ENCODE measurements at places on chromosomes 13 and 19. TPM values are rescaled to one million over a fixed set of nuclear protein-coding genes. Genes with fewer than 3 reads are reported as not detected.

DNA sequence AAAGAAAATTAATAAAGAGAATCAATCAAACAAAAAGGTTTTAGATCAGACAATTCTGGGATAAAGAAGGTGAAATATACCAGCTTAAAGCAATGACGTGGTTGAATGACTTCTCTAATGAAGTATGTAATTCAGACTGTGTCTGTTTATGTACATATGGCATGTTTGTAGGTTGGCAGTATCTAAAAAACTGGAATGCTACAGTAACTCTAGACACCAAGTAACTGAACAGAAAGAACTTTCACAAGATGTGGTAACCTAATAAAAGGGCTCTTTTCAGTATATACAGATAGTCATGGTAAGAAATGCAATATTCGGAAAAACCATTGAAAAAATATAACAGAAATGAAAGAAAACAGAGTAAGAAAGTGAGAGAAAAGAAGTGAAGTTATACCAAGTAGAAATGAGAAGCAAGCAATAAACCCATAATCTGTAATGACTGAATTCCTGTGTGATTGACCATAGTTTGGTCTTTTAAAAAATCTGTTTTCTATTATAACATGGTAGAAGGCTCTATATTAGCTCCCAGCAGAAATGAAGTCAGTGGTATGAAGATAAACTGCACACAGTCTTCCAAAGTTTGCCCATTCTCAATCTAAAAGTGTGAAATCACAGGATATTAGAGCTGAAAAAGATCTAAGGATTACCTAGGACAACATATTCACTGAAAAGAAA, 31.4 kb downstream of the ELF1 start:
- H3K36me3 ChIP-seq, result peaks cover 11% of the 10 kb centered on the region
- peaks cover 73% of the 10 kb centered on the region for H3K4me1 ChIP-seq
- H3K27me3 ChIP-seq, result no peaks in the 10 kb centered on the region
- DNase-seq, result no peak

OR1M1 gene
- total RNA-seq, result not detected

DNA sequence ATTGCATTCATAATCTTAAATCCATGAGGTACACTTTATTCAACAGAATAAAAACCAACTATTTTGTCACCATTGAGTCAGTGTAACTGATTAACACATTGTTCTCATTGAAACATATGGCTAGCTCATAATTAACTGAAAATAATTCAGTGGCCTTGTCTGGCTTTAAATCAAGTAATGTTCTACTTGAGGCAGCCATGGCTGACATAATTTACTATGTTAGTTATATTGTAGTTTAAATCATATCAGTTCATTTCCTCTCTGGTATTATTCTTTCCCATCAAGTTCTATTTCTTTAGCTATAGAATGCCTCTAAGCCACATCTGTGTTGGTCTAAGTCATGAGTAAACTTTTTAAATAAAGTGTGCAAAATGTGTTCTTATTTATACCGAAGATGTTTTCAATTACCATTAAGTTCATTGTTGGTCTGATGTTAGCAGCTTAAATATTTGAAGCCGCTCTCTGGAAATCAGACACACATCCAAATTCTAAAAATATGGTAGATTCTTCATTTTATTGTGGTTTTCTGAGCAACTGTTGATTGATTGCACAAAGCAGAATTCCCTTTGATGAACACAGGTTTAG, 393.7 kb downstream of the GPC6 start:
- H3K4me1 ChIP-seq, result no peaks in the 10 kb centered on the region
- no peaks in the 10 kb centered on the region for H3K36me3 ChIP-seq
- H3K27ac ChIP-seq, result no peak overlapping the region
- peaks cover 13% of the 10 kb centered on the region for H3K27me3 ChIP-seq
- no peak for DNase-seq
- no peak overlapping the region for H3K4me3 ChIP-seq

DNA sequence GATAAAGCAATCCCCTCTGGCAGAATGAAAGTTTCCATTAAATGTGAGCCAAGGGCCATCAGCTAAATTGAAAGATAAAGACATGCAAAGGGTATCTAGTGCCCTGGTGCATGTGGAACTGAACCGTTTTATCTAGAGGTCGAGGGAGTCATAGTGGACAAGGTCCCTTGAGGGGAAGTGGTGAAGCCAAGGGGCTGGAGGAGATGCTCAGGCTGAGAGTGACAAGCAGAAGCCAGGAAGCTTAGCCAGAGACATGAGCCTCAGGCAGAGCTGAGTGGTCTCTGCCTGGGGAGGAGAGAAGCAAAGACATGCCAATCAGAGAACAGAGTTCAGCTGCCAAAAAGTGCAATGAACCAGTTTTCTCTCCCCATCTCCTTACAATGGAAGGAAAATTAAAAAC, 68.1 kb upstream of the SLC10A2 start:
- no peak overlapping the region for H3K27ac ChIP-seq
- no peaks in the 10 kb centered on the region for H3K36me3 ChIP-seq
- H3K27me3 ChIP-seq, result no peaks in the 10 kb centered on the region
- H3K4me1 ChIP-seq, result no peaks in the 10 kb centered on the region
- no peak overlapping the region for H3K4me3 ChIP-seq
- no peak for DNase-seq

KLK12 gene
- not detected for total RNA-seq

ZNF99 gene
- not detected for total RNA-seq

GJB6 gene
- total RNA-seq, result 8.7 TPM

DNA sequence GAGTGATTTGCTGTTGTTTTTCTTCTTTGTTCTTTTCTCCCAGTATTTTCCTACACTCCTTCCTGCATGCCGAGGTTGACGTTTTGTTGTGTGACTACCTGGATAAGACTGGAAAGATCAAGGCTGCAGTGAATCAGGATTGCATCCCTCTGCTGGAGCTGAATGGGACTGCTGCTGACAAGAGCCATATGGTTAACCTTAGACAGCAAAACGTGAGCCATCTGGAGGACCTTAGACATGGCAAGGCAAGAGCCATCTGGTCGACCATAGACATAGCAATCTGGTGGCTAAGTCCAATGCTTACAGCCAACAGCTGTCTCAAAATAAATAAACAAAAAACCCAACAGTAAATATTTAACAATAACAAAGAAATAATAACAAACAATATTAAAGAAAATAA, 42.6 kb upstream of the ZNF91 start:
- no peaks in the 10 kb centered on the region for H3K27me3 ChIP-seq
- H3K27ac ChIP-seq, result no peak overlapping the region
- DNase-seq, result no peak
- no peaks in the 10 kb centered on the region for H3K4me1 ChIP-seq
- peaks cover 12% of the 10 kb centered on the region for H3K36me3 ChIP-seq

RFX1 gene
- total RNA-seq, result 9.9 TPM

- no peak overlapping the region for H3K4me3 ChIP-seq
- no peaks in the 10 kb centered on the region for H3K27me3 ChIP-seq
- peaks cover 1% of the 10 kb centered on the region for H3K4me1 ChIP-seq
- H3K36me3 ChIP-seq, result peaks cover 9% of the 10 kb centered on the region
These were observed 11.5 kb downstream of the UBXN6 start for GRCh38 chr19:4445963-4446703.

DNA sequence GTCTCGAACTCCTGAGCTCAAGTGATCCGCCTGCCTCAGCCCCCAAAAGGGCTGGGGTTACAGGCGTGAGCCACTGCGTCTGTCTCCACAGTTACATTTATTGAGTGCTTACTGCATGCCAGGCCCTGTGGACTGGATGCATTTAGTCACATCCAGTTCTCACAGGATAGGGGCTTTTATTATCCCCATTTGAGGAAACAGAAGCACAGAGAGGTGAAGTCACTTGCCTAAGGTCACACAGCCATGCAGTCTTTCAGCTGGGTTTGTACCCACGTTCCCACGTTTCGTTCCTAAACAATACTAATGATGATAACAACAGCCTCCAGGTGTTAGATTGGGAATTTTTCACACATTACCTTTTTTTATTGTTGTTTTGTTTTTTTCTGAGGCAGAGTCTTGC, 9.1 kb upstream of the EBI3 start:
- H3K36me3 ChIP-seq, result no peaks in the 10 kb centered on the region
- H3K27ac ChIP-seq, result no peak overlapping the region
- H3K4me1 ChIP-seq, result no peaks in the 10 kb centered on the region
- H3K4me3 ChIP-seq, result no peak overlapping the region
- no peak for DNase-seq
- H3K27me3 ChIP-seq, result no peaks in the 10 kb centered on the region

DNA sequence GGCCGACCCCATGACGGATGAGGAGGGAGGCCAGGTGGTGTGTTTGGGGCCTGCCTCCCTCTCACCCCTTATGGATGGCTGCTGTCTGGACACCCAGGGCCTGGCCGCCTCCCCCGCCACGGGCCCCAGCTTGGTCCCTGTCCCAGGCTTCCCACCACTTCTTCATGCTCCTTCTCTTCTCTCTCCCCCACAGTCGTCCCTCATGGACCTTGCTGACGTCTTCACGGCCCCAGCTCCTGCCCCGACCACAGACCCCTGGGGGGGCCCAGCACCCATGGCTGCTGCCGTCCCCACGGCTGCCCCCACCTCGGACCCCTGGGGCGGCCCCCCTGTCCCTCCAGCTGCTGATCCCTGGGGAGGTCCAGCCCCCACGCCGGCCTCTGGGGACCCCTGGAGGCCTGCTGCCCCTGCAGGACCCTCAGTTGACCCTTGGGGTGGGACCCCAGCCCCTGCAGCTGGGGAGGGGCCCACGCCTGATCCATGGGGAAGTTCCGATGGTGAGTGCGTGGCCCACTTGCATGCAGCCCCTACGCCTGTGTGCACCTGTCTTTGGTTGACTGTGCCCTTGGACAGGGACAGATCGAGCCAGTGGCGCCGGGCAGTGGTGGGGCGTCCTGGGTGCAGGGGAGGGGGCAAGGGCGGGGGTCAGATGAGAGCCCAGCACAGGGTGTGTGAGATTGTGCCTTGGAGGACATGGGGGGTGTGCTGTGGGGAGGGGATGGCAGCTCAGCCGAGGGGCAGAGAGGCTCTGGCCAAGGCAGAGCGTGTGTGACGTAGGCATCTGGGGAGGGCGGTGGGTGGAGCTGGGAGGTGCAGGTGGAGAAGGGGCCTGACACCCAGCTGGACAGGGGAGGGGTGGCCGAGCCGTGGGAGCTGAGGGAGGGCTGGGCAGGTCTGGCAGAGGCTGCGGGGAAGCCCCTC, 16.8 kb downstream of the EPN1 start:
- no peak for DNase-seq
- H3K27me3 ChIP-seq, result no peaks in the 10 kb centered on the region
- H3K36me3 ChIP-seq, result peaks cover 7% of the 10 kb centered on the region
- peaks cover 2% of the 10 kb centered on the region for H3K4me1 ChIP-seq
- no peak overlapping the region for H3K4me3 ChIP-seq

DNA sequence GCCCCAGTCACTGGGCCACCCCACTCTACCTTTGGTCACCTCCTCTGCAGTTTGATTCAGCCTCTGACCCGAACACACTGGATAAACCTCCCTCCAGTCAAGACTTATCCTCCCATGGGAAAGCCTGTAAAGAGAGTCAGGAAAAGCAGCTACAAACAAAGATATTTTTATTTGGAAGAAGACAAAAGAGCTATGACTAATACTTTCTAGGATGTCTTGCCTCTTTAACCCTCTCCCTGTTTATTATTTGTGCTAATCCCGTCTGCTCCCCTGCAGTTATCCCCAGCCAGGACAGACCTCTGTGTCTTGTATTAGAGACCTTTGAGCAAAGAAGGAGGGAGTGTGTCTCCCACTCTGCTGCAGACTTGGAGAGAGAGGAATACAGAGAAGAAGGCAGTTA, 178.3 kb downstream of the EFNB2 start:
- no peaks in the 10 kb centered on the region for H3K36me3 ChIP-seq
- DNase-seq, result no peak
- no peak overlapping the region for H3K27ac ChIP-seq
- H3K4me3 ChIP-seq, result no peak overlapping the region
- H3K27me3 ChIP-seq, result peaks cover 17% of the 10 kb centered on the region

NMRK2 gene
- total RNA-seq, result not detected

- DNase-seq, result no peak
- no peak overlapping the region for H3K27ac ChIP-seq
- H3K36me3 ChIP-seq, result peaks cover 8% of the 10 kb centered on the region
These were observed 152.8 kb upstream of the PABPC3 start for GRCh38 chr13:24943136-24943535.

CAPN12 gene
- total RNA-seq, result 3.8 TPM

FGF21 gene
- not detected for total RNA-seq

DNA sequence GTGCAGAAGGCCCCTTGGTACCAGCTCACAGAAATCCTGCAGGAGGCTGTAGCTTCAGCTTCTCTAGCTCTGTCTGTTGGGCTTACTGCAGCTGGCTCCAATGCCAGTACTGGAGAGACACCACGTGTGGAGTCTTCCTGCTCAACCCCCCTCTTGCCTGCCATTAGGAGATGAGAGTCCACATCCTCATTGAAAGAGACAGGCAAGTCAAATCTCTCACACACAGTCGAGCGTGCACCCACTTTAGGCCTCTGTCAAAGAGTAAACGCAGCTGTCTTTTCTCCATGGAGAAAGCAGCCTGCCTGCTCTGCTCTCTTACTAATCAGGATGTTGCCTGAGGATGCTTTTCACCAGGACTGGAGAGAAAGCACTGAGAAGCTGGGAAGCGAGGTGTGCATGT, 523.0 kb upstream of the NBEA start:
- H3K27ac ChIP-seq, result no peak overlapping the region
- H3K4me1 ChIP-seq, result no peaks in the 10 kb centered on the region
- no peak for DNase-seq
- no peaks in the 10 kb centered on the region for H3K36me3 ChIP-seq
- no peak overlapping the region for H3K4me3 ChIP-seq

KANK3 gene
- 0.64 TPM for total RNA-seq

GRCh38 chr19:46232029-46232428, 2.5 kb downstream of the IGFL1 start:
- DNase-seq, result no peak
- H3K4me3 ChIP-seq, result no peak overlapping the region
- no peaks in the 10 kb centered on the region for H3K4me1 ChIP-seq
- H3K27ac ChIP-seq, result no peak overlapping the region
- no peaks in the 10 kb centered on the region for H3K36me3 ChIP-seq

GRCh38 chr13:80462567-80462966, 121.6 kb upstream of the SPRY2 start:
- H3K27me3 ChIP-seq, result peaks cover 3% of the 10 kb centered on the region
- no peak overlapping the region for H3K27ac ChIP-seq
- H3K36me3 ChIP-seq, result no peaks in the 10 kb centered on the region
- no peak for DNase-seq
- H3K4me3 ChIP-seq, result no peak overlapping the region

IGFL3 gene
- not detected for total RNA-seq

TSSK6 gene
- total RNA-seq, result 3.0 TPM

DNA sequence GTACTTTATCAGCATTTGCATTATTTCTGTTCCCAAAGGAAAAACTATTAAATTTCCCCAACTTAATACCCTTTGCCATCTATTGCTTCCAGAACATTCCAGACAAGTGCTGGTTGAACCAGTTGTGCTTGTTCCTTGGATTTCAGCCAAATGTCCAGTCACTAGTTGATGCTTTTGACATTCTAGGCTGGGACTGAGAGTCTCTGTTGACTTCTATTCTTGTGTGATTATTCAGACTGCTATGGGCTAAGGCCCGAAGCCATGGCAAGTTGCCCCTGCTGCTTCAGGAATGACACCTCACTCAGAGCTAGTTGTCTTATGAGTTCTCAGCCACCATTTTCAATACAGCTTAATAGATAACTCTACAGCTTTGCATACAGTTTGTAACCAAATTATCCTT, 458.1 kb upstream of the ARGLU1 start:
- H3K4me1 ChIP-seq, result no peaks in the 10 kb centered on the region
- H3K27me3 ChIP-seq, result no peaks in the 10 kb centered on the region
- DNase-seq, result no peak

NECTIN2 gene
- 0.60 TPM for total RNA-seq

RAVER1 gene
- total RNA-seq, result 103 TPM

GRCh38 chr19:19054939-19055440, 8.8 kb upstream of the SLC25A42 start:
- no peaks in the 10 kb centered on the region for H3K27me3 ChIP-seq
- H3K4me3 ChIP-seq, result no peak overlapping the region
- H3K27ac ChIP-seq, result no peak overlapping the region
- no peak for DNase-seq
- no peaks in the 10 kb centered on the region for H3K4me1 ChIP-seq

Measured in activated naive CD8-positive, alpha-beta T cell treated with anti-CD3 and anti-CD28 coated beads for 36 hours (primary cell).